Eye (tissue), 1 donor: ENCODE measurements at places on chromosomes 5 and 9.

DNA sequence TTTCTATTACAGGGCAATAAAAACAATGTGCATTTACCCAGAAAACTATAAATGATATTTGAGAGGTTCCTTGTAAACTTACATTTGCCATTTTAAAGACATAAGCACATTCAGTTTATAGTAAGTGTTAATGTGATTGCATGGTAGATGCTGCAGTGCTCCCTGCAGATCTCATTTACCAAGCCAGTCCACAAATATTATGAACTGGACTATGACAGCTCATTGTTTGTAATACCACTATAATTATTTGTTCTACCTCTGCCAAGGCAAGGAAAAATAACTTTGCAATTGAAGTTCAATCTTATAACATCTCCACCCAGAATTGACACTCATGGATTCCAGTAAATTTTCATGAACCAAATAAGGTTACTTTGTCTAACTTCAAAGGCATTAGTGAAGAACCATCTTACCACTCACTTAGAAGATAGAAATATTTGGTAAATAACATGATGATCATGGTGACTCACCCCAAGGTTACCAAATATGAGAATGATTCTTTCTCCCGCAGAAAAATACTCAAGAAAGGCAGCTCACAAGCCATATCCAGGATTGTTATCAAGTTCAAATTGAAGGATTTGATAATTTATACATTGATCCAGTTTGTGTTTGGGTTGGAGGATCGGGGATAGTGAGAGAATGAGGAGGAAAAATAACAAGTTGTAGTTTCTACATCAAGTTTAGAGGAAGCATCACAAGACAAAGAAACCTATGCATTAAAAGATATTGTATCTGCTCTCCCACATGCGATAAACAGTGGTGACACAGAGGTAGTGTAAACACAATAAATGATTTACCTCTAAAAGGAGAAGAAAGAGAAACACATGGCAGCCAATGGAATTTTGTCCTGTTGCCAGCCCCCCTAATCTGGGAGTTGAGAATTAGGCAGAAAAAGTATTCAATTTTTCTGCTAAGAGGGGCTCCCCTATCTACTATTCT is 29.5 kb downstream of the CDH9 start:
- DNase-seq = no peak

GRCh38 chr5:162256711-162257110 is 189.1 kb downstream of the GABRG2 start:
- no peak for DNase-seq

DNA sequence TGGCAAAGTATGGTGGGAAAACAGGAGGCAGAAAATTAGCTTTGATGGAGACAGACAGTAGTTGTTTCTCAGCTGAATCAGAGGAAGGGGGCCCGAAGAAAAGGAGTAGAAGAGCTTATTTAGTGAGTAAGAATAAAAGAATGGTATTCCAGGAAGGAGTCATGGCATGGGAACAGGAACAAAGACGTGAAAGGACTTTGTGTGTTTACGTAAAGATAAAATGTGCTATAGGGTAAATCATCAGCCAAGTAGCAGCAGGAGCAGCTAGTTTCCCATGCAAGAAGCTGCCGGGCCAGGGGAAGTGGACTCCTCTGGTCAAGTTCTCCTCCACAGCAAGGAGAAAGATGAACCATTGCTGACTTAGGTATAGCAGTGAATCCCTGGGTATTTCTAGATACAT is 454.5 kb downstream of the HINT1 start:
- DNase-seq = no peak

DNA sequence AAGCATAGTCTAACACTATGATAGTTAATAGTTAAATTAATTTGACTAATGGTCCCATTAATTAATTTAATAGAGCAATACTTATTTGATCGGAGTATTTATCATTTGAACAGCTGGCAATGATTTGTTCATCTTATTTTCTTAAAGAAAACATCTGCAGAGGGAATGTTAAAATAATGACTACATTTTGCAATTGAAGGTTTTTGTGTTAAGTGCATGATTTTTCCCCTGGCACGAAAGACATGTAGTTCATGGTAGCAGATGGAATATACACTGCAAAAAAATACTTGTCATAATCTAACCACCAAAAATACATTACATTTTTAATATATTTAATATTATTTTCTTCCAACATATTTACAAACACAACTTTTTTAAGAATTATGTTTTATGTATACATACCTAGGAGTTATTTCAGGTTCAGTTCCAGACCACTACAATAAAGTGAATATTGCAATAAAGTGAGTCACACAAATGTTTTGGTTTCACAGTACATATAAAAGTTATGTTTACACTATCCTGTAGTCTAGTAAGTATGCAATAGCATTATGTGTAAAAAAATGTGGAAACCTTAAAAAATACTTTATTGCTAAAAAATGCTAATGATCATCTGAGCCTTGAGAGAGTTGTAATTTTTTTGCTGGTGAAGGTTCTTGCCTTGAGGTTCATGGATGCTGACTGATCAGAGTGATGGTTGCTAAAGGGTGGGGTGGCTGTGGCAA is 292.6 kb upstream of the DAB2 start:
- no peak for DNase-seq

DNA sequence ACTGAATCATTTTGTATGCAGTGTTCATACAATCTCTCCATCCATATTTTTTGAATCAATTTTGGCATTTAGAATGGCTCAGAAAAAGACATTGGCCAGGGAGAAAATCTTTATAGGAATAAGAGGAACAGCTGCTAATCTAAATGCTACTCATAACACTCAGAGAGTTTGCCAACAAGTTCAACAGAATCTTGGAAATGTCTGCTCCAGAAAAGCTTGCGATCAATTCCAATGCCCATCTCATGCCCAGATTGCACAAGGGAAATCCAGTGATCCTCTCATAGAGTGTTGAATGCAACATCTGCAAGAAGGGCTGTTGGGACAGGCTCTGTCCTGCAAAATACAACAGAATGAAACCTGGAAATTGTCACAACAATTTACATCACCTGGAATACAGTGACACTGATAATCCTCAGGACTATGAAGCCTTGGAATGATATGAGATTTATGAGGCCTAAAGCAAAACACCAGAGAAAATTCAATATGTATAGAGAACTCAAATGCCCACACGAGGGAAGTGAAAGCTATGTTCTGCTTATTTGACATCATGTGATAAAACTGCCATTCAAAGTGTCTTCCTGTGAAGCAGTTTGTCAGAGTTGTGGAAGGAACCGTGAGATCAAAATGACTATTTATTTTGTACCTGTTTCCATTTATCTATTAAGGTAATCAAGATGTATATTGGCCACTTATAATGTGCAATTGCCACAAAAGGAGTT is 190.1 kb downstream of the PARP8 start:
- DNase-seq = no peak

GRCh38 chr9:23215688-23216087 is 610.4 kb downstream of the ELAVL2 start:
- no peak for DNase-seq

DNA sequence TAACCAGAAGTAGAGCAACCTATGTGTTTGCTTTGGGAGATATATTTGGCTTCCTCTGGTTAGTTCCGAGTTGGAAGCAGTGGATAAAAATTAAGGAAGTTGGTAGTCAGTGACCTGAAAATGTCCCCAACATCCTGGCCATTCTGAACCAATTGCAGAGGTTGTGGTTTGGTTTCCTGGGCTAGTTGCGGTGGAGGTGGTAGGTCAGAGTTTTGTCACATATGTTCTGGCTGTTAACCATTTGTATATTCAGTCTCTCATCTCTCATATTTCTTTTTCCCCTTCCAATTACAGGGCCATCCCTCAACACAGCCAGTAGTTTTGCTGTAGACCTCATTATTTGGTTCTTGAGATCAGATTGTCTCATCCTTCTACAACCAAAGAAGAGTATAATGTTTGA is 1026.9 kb downstream of the PTPRD start:
- DNase-seq = no peak

GRCh38 chr9:96122751-96123150 is 179.2 kb downstream of the HSD17B3 start:
- peak; percentile 60 for DNase-seq

DNA sequence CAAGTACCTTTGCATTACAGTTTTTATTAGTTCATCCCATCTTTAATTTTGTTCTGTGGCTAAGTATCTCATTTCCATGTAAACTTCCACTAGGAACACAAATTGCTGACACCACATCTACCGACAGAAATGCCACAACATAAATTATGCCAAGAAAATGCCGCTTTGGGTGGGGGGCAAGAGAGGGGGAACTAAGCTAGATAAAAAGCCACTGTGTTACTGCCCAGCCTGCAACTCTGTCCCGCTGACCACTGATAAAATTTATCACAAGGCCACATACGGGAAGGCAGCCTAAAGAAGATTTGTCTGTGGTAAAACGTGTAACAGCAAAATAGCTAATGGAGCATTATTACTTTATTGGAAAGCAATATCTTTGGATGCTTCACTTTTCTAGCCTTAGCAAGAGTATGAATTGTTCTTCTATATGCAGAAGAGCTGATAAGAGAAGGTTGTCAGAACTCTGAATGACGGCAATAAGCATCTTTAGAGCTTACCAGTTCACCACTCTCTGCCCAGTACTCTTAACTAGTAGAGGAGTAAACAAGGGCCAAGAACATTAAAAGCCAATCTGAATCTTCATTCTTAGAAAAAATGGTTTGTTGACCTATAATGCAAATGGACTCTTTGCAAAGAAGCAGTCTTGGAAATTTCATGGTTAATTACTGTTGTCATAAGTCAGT is 172.2 kb upstream of the MEF2C start:
- DNase-seq = no peak

DNA sequence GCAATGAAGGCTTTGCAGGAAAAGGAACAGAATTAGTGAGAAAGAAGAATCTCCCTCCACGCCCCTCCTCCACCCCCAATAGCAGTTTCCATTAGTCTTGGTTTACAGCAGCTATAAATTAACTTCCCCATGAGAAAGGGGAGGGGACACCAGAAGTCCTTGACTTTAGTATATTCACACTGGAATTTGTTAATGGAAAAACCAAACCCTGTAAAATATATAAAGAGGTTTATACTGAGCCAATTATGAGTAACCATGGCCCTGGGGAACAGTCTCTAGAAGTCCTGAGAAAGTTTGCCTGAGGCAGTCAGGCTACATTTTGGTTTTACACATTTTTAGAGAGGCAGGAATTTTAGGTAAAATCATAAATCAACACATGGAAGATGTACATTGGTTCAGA is 88.5 kb downstream of the ALDH1A1 start:
- no peak for DNase-seq

GRCh38 chr5:10289353-10289752 is 18.3 kb downstream of the CMBL start:
- DNase-seq = no peak

GRCh38 chr5:143796753-143797152 is 15.2 kb upstream of the HMHB1 start:
- no peak for DNase-seq

DNA sequence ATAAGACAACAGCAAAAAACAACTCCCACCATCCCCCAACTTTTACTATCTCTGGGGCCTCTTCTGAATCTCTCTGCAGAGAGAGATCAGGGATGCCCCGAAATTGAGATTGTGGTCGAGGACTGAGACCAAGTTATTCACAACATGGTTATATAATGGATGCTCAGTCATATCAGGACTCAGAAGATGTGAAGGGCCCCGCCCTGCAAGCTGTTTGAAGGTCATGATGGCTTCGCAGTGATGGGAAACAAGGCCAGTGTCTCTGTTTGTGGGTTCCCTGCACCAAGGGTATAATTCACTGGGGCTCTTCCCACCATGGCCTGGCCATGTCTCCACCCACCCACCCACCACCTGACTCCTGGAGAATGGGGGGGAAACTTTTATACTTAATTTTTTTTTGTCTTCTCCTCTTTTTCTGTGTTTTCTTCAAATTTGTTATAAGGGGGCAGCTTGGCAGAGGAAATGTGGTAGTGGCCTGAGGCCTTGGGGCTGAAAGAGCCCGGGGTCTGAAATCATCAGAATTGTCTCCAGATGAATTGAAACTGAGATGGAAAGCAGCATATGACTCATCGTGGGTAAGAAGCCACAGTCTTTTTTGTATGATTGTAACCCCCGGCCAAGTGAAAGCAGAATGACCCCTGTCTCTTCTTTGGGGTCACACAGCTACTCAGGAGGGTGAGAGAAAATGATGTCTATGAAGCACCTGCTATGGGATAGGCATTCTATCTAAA is 15.0 kb upstream of the TEX48 start:
- DNase-seq = no peak

DNA sequence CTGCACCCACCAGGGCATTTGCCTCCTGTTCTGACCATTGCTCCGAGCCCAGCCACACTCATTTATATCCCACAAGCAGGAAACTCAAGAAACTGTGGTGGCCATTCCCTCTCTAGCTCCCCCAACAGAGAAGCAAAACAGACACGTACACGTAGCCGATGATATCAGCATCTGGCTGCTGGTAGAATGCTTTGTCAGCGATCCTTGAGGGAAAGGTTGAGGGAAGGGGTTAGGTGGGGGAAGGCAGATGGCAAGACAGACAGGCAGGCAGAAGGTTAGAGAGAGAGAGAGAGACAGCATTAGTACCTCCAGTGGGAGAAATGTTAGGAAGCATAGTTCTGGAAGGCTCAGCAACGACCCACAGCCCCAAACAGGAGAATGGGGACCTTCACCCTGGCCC is 7.8 kb downstream of the HIGD2A start:
- DNase-seq = no peak

DNA sequence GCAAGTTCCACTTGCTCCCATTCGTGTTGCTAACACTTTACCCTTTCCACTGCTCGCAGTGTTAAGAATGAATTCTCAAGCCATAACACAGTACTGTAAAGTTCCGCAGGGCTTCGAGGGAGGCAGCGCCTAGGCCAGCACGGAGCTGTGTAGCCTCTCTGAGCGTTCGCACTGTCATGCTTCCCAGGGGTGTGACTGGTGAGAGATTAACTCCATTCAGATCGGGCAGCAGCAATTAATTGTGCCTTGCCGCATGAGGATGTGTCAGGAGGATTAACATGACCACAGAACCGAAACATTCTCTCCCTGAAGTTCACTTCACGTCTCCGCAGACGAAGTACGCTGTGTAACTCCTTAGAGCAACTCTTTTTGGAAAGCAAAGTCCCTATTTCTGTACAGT is 23.2 kb downstream of the ZBTB34 start:
- peak; percentile 59 for DNase-seq

- no peak for DNase-seq
Measured at GRCh38 chr5:18972177-18972576, 1015.8 kb downstream of the CDH18 start.

DNA sequence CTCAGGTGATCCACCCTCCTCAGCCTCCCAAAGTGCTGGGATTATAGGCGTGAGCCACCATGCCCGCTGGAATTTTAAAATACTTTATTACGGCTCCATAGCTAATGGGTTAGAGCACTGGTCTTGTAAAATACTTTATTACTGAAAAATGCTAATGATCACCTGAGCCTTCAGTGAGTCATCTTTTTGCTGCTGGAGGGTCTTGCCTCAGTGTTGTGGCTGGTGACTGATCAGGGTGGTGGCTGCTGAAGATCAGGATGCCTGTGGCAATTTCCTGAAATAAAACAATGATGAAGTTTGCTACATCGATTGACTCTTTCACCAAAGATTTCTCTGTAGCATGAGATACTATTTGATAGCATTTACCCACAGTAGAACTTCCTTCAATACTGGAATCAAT is 26.0 kb upstream of the GNE start:
- DNase-seq = no peak
